ENCODE measurements at places on chromosomes 4 and X. TPM values are rescaled to one million over a fixed set of nuclear protein-coding genes. Genes with fewer than 3 reads are reported as not detected.

ATOH1 gene
- not detected for total RNA-seq

SYP gene
- total RNA-seq = 0.59 TPM

COL4A6 gene
- total RNA-seq = 62.2 TPM

ENAM gene
- 0.13 TPM for total RNA-seq

DCLK2 gene
- total RNA-seq = 14.2 TPM

CXorf51A gene
- not detected for total RNA-seq

TADA2B gene
- 13.8 TPM for total RNA-seq

TKTL1 gene
- total RNA-seq = not detected

NXF3 gene
- not detected for total RNA-seq
